Left ventricle myocardium superior (tissue), 1 donor: ENCODE measurements at places on chromosomes 5 and 9. TPM values are rescaled to one million over a fixed set of nuclear protein-coding genes. Genes with fewer than 3 reads are reported as not detected.

DNA sequence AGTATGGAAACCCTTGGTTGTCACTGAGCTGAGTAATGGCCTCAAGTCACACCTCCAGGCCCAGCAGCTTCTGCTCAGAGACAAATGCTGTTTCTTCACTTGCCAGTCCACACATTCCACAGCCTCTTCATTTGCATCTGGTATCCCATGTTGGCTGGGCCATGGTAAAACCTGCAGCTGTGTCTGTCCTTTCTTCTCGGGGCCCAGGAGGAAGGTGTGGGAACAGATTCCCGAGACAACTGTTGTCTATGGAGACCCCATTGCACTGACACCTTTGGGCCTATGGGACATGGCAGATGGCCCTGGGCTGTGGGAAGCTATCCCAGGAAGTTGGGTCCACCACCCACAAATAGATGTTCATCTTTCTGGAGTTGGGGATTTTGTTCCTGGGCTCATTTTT is 85.1 kb downstream of the MACROH2A1 start:
- DNase-seq: no peak

- DNase-seq: no peak
Observed at GRCh38 chr5:23977997-23978396, 470.6 kb downstream of the PRDM9 start.

DNA sequence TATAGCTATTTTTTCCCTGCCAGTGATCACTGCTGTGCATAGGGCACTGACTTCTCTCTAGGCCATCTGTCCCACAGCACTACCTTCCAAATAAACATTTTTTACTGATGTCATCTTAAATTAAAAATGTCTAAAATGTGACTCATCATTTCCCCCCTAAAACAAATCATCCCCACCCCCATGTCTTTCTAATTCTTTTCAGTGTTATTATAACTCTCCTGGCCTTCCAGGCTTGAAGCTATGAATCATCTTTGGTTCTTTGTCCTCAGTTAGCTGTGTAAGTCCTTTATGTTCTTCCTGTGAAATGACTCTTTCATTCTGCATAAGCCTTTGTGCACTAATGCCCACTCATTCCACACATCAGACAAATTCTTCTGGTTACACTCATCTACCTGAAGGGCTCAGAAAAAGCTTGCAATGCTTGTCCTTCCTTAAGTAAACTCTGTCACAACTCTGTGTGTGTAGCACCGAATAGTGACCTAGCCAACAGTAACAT is 78.1 kb downstream of the CFAP95 start:
- no peak for DNase-seq

GRCh38 chr5:61598126-61598525 is 266.1 kb downstream of the ZSWIM6 start:
- no peak for DNase-seq

DNA sequence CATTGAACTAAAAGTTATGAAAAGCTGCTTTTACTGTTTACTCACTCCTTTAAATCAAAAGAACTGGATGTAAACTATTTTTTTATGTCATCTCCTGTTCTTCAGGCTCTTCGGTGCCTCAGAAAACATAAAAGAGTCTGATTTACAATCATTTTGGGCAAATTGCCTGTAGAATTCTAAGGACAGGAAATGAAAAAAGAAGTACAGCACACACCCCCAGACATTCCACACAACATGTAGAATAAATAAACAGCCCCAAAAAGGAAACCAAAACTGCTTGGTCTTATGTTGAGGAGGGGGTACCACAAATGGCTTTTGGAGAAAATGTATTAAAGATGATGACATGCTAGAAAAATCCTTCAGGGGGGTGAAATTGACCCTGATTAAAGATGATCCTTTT is 57.2 kb downstream of the ITGA1 start:
- no peak for DNase-seq

- no peak for DNase-seq
Observed at GRCh38 chr5:135458921-135459331, 6.8 kb upstream of the TIFAB start.

GRCh38 chr5:83142526-83142925 is 65.2 kb downstream of the XRCC4 start:
- no peak for DNase-seq

DNA sequence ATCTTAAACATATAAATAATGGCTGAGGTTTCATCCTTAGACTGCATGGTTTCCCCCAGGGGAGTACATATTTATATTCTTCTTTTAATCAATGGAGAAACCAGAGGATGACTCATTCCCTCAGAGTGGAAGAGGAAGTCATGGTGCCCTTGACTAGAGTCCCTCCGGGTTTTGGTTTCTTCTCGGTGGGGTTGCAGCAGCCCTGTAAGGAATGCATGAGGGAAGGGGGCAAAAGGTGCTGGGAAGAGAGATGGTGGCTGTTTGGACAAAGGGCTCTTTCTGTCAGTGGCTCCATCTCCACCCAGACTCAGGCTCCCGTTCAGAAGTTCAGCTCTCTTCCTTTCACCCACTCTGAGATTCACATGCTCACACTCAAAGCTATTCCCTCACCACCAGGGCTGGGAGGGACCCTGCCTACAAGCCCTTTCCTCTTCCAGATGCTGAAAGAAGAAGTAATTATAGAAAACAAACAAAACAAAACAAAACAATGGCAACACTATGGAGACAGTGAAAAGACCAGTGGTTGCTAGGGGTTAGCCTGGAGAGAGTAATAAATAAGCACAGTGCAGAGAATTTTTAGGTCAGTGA is 129.8 kb upstream of the IL12B start:
- no peak for DNase-seq

DNA sequence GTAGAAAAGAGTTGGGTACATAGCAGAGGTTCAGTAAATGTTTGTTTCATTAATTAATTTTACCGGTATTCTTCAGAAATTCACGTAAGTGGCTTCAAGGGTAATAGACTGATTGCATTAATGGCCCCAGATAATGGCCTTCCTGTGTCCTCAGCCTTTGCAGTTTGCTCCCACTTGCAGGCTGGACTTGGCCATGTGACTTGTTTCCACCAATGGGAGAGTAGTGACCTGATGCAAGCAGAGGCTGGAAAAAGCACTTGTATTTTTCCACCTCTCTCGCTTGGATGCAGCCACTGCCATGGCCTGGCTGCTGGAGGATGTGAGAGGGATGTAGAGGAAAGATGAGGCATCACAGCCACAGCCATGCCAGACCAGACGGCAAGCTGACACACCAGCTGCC is 480.9 kb downstream of the CDK5RAP2 start:
- DNase-seq: no peak

DNA sequence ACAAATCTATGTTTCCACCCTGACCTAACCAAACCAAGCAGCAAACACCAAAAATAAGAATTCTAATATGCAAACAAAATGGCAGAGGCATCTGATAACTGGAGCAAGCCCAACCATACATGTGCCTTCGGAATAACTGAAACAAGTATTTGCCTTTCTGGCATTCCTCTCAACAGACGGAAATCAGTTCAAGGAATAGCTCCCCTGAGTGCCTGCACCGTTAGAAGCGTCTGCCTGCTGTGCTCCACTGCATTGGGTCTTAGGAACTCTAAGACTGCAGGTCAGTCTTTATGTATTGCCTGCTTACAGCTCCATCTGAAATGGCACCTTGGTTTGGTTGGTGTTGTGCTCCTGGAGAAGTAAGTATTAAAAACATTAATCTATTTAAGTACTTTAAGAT is 98.5 kb downstream of the MRPS27 start:
- no peak for DNase-seq

DNA sequence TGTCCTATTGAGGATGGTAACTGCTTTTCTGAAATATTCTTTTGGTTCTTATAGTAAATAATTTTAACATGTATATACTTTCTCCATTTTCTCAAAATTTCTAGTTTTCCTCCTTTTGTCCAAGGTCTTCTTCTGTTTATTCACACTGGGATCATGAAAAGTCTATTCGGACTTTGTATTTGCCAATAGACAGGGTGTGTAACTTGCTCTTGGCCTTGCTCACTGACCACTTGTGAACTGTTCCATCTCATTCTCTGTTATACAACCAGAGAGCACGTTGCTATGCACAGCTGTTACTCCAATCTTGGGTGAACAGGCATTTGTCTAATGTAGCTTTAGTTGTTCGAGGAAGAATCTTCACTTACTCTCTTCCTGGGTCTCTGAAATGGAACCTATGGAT is 388.9 kb downstream of the SH3GL2 start:
- DNase-seq: no peak

- DNase-seq: no peak
Observed at GRCh38 chr9:137500666-137501397, 41.7 kb upstream of the NSMF start.

- no peak for DNase-seq
Observed at GRCh38 chr9:77743386-77743785, 95.3 kb upstream of the GNA14 start.

GRCh38 chr5:107296572-107296971 is 374.2 kb downstream of the EFNA5 start:
- no peak for DNase-seq

GRCh38 chr5:167488371-167488770 is 803.1 kb upstream of the WWC1 start:
- DNase-seq: no peak

DNA sequence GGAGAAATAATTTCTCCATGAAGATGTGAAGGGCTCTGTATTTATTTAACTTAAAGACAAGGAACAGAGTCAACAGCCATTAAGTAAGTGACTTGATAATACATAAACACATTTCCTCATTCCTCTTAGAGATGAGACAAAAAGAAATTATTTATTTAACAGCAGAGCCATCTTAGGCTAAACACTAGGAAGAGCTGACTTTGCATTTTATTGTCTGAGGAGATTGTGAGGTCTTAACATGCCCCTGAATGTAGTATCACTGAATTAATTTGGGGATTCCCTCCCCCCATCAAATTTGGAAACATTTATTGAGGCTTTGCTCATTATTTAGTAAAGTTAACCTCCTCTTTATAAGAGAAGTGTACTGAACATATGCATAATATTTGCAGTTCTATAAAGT is 35.2 kb downstream of the TAS2R1 start:
- DNase-seq: no peak

- no peak for DNase-seq
Observed at GRCh38 chr5:86500947-86501346, 116.8 kb upstream of the COX7C start.

DNA sequence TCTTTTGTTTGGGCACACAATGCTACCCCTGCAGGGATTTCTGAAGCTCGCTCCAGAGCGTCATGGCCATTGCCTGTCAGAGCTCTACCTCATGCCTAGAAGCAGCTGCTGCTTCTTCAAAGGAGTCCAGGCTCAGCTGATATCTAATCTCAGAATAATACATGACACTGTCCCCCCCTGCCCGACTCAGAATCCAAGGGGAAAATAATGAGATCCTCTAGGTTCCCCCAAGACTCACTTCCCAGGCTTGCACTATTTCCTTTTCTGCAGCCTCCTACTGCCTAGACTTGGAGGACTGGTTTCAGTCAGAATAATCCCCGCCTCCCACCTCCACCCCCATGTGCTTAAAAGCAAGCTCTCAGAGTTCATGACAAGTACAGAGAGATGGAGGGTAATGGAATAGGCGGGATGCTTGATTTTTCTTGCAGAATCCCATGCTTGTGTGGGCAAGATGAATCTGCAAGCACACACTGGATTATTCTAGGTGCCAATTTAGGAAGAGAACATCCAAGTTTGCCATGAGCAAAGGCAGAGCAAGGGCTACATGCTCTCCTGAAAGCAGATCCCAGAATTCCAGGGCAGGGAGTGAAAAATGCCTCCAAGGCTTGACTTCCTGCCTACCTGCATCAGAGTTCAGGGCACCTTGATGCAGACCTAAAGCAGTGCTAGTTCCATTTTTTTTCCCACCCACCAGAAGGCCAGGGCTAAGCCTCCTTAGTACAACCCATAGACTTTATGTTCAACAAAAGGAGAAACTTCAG is 97.4 kb upstream of the IFNK start:
- no peak for DNase-seq

DNA sequence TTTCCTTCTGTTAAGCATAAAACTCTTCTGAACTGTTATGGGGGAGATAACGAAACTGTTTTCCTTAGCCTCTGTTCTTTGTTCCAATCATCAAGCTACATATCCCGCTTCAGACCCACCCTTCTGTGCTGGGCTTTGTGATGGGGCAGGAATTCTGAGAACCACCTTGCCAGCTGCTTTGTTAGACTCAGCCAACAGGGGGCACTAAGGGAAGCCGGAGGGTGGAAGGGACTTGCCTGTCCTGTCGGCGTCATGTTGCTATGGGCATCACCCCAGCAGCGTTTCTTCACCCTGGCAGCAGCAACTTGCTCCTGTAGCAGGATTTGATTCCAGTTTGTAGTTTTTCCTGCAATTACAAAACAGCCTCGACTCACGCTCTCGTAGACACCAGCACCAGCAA is 169.1 kb downstream of the CAAP1 start:
- no peak for DNase-seq

DNA sequence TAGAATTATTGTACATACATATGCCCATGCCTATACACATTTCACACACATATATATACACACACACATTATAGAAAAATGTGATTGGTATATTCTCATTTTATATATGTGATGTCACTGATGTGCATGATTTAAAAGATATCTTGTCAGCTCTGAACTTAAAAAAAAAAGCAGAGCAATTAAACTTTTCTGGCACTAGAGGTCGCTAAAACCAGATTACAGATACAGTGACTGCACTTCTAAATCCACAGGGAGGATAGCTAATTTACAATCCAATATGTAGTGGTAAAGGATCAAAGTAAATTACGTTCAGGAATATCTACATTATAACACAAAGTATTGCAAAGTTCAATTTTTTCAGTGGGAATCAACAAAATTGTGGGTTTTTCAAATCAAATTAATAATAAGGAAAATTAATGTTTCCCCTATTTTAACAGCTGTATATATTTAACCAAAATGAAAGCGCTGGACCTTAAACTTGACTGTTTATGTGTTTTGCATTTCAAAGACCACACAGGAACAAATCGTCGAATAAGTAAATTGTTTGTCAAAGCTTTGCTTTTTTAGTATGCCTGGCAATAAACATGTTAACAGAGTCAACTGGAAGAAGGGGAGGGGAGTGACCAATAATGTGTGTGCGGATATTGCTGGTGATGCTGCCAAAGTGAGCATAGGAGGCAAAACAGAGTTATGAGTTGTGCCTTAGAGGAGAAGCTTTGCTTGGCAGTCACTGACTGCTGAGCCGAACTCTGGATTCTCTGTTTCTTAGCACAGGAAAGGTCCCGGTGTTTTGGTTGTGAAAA is 1201.4 kb upstream of the C9orf72 start:
- no peak for DNase-seq

Gene PPP2CA
- total RNA-seq: 143 TPM

Gene PCDHB7
- 0.77 TPM for total RNA-seq

Gene CYLC2
- not detected for total RNA-seq

Gene COL27A1
- total RNA-seq: 11.0 TPM

Gene PAEP
- not detected for total RNA-seq

Gene HK3
- total RNA-seq: 3.7 TPM

Gene FCN1
- total RNA-seq: 5.7 TPM

Gene GRXCR2
- 3.8 TPM for total RNA-seq

Gene MARCOL
- total RNA-seq: not detected

Gene KCNIP1
- total RNA-seq: 0.20 TPM

Gene ABCA1
- 13.0 TPM for total RNA-seq

Gene DDX4
- not detected for total RNA-seq

Gene OR1J2
- total RNA-seq: not detected

Gene SV2C
- total RNA-seq: 0.05 TPM

Gene P4HA2
- total RNA-seq: 78.4 TPM
